ENCODE measurements at places on chromosomes 16 and 17.

GRCh38 chr16:19884611-19885450, at the start of gene GPRC5B:
GPRC5B (minus strand) TSS chr16:19884848; CDS start chr16:19872845, 12,003 bp downstream.
- DNase-seq: peak; percentile 24

DNA sequence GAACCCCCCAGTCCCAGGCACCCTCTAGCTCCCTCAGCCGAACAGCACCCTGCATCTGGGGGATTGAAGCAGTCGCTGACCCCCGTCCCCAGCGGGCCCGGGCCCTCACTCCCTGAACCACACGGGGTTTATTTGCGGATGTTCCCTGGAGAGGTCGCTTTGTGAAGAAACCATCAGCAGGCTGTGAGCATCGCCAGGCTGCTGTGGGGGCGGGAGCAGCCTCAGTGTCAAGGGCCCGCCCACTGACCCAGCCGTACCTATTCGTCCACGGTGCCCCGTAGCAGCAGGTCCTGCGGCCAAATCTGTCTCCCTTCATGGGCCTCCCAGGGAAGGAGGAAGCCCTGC, 6.4 kb upstream of the RAB40C start:
- no peak for DNase-seq

- DNase-seq: no peak
Measured at GRCh38 chr17:32520104-32520701, 33.4 kb downstream of the CDK5R1 start.

GRCh38 chr17:48757524-48757961, 29.0 kb upstream of the HOXB13 start:
- no peak for DNase-seq

GRCh38 chr16:84177741-84178073, 9.2 kb downstream of the TAF1C start:
- DNase-seq: no peak
